Mesendoderm (in vitro differentiated cells): ENCODE measurements at places on chromosomes 11 and 22.

GRCh38 chr22:24153353-24153752, 27.9 kb upstream of the SUSD2 start:
- H3K4me1 ChIP-seq = peaks cover 8% of the 10 kb centered on the region
- no peaks in the 10 kb centered on the region for H3K27me3 ChIP-seq
- no peak overlapping the region for H3K4me3 ChIP-seq
- H3K36me3 ChIP-seq = no peaks in the 10 kb centered on the region
- DNase-seq = no peak

DNA sequence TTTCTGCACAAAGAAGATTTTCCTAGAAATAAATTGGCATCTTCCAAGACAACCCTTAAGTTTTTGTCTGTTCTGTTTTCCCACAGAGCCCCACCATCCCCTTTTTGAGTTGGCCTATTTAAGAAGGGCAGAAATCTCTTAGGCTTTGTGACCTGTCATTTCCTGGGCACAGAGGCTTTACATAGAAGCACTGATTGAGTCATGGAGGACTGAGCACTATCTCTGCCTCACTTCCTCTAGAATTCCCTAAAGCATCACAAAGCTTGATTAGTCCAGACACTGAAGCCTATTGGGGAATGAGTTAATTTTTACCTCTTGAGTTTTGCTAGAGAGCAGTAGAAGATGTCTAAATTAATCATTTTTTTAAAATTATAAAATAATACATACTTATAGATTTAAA, 25.4 kb downstream of the TRIM44 start:
- no peak overlapping the region for H3K4me3 ChIP-seq
- no peaks in the 10 kb centered on the region for H3K27me3 ChIP-seq
- peaks cover 2% of the 10 kb centered on the region for H3K4me1 ChIP-seq
- no peak overlapping the region for H3K27ac ChIP-seq
- H3K36me3 ChIP-seq = no peaks in the 10 kb centered on the region

DNA sequence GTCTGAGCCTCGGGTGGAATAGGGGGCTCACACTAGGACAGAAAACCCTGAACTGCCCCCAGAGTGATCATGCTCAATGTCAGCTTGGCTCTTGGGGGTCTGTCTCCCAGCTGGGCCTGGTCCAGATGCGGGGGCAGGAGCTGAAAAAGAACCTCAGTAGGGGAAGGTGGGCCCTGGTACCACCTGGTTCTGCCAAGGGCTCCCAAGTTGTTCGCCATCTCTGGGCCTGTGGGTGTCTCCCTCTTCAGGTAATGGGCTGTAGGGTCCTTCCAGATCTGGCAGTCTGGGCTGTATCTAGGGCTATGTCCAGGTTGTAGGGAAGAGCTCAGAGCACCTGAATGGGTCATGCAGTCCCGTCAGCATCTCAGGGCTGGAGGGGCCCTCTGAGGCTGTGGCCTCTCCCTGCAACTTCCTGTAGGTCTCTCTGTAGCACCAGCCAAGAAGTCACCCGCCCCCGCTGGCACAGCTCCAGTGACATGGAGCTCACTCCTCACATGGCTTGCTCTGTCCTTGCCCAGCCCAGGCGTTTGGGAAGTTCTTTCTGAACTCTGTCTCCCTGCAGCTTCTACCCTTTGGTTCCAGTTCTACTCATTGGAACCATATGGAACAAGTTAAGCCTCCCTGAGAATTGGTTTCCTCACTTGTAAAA, 33.0 kb upstream of the SOX10 start:
- no peak overlapping the region for H3K4me3 ChIP-seq
- H3K4me1 ChIP-seq = no peaks in the 10 kb centered on the region
- H3K27me3 ChIP-seq = no peaks in the 10 kb centered on the region
- no peaks in the 10 kb centered on the region for H3K36me3 ChIP-seq
- H3K27ac ChIP-seq = no peak overlapping the region

GRCh38 chr11:68541116-68541515, 80.6 kb downstream of the PPP6R3 start:
- no peak for DNase-seq
- H3K36me3 ChIP-seq = peaks cover 5% of the 10 kb centered on the region
- no peak overlapping the region for H3K27ac ChIP-seq
- no peaks in the 10 kb centered on the region for H3K27me3 ChIP-seq
- peaks cover 23% of the 10 kb centered on the region for H3K4me1 ChIP-seq

GRCh38 chr11:1763336-1763795, 361 bp downstream of the CTSD start:
- DNase-seq = no peak
- H3K4me3 ChIP-seq = peak overlapping the region; percentile 71
- H3K4me1 ChIP-seq = peaks cover 2% of the 10 kb centered on the region
- no peaks in the 10 kb centered on the region for H3K27me3 ChIP-seq

DNA sequence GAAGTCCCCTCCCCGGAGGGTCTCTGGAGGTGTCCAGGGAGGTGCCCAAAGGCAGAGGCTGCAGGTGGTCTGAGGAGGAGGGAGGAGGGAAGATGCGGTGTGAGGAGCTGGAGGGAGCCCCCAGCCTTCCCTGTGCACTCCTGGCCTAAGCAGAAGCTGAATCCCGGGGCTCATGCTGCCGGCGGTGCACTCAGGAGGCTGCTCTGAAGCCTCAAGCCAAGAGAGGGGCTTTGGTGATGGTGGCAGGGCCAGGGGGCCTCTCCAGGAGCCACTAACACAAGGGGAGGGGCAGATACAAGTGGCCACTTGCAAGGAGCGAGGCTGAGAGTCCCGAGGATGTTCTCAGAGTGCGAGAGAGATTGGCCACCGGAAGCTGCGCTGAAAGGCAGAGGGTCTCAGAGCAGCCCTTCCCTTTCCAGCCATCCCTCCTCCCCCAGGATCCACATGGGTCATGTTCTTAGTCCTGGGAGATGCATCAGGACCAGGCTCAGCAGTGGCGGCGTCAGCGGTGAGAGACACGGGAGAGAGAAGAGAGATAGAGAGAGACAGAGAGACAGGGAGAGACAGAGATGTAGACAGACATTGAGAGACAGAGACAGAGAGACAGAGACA, 774 bp upstream of the MRGPRG start:
- H3K27me3 ChIP-seq = no peaks in the 10 kb centered on the region
- H3K4me3 ChIP-seq = no peak overlapping the region
- H3K4me1 ChIP-seq = no peaks in the 10 kb centered on the region
- H3K36me3 ChIP-seq = no peaks in the 10 kb centered on the region

DNA sequence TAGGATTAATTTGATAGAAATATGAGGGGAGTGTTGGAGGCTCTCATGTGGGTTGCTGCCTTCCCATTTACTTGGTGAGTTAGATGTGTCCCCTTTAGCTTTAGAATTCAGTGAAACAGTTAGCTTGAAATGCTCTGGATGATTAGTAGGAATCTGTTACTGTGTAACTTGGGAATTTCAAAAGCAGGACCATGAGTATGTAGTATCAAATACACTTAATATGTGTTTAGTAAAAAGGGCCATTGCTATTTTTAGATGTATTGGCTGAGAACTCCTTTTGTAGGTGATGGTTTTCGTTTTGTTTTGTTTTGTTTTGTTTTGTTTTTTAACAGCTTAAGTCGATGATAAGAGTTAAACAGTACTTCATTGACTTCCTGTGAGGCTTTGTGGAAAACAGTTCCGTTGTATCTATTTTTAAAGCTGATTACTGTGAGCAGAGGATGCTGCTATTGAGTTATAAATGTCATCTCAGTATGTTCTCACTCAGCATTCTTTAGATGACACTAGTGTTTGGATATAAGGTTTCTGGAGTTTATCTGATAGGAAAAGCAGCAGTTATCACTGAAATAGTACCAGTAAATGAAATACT, 53.5 kb downstream of the MCAM start:
- no peak overlapping the region for H3K4me3 ChIP-seq
- no peaks in the 10 kb centered on the region for H3K4me1 ChIP-seq
- no peaks in the 10 kb centered on the region for H3K27me3 ChIP-seq
- H3K36me3 ChIP-seq = no peaks in the 10 kb centered on the region

DNA sequence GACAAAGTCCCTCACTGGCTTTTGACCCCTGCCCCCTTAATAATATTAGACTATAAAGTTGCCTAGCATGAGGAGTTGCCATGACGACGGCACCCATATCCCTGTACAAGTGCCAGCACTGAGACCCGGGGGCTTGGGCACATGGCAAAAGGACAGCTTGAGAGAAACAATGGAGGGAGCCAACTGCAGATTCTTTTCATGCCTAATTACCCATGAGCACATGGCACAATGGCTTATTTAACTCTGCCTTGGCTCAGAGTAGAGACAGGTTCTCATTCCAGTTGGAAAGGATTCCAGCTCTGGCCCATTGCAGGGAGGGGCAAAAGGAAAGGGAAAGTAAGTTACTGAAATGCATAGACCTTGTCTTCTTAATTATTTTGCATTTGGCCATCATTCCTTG, 261.2 kb upstream of the UBASH3B start:
- no peak overlapping the region for H3K27ac ChIP-seq
- H3K36me3 ChIP-seq = no peaks in the 10 kb centered on the region
- no peak overlapping the region for H3K4me3 ChIP-seq
- no peaks in the 10 kb centered on the region for H3K4me1 ChIP-seq
- DNase-seq = no peak

DNA sequence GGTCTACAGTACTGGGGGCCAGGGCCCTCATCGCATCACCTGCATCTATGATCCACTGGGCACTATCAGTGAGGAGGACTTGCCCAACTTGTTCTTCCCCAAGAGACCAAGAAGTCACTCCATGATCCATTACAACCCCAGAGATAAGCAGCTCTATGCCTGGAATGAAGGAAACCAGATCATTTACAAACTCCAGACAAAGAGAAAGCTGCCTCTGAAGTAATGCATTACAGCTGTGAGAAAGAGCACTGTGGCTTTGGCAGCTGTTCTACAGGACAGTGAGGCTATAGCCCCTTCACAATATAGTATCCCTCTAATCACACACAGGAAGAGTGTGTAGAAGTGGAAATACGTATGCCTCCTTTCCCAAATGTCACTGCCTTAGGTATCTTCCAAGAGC, 3.8 kb upstream of the PPFIBP2 start:
- no peak overlapping the region for H3K27ac ChIP-seq
- H3K4me1 ChIP-seq = no peaks in the 10 kb centered on the region
- no peak overlapping the region for H3K4me3 ChIP-seq
- no peaks in the 10 kb centered on the region for H3K36me3 ChIP-seq

- H3K36me3 ChIP-seq = no peaks in the 10 kb centered on the region
- no peaks in the 10 kb centered on the region for H3K27me3 ChIP-seq
- H3K4me1 ChIP-seq = peaks cover 2% of the 10 kb centered on the region
- no peak overlapping the region for H3K4me3 ChIP-seq
- H3K27ac ChIP-seq = no peak overlapping the region
- peak; percentile 16 for DNase-seq
These were observed 187.9 kb downstream of the ETS1 start for GRCh38 chr11:128399251-128400121.

DNA sequence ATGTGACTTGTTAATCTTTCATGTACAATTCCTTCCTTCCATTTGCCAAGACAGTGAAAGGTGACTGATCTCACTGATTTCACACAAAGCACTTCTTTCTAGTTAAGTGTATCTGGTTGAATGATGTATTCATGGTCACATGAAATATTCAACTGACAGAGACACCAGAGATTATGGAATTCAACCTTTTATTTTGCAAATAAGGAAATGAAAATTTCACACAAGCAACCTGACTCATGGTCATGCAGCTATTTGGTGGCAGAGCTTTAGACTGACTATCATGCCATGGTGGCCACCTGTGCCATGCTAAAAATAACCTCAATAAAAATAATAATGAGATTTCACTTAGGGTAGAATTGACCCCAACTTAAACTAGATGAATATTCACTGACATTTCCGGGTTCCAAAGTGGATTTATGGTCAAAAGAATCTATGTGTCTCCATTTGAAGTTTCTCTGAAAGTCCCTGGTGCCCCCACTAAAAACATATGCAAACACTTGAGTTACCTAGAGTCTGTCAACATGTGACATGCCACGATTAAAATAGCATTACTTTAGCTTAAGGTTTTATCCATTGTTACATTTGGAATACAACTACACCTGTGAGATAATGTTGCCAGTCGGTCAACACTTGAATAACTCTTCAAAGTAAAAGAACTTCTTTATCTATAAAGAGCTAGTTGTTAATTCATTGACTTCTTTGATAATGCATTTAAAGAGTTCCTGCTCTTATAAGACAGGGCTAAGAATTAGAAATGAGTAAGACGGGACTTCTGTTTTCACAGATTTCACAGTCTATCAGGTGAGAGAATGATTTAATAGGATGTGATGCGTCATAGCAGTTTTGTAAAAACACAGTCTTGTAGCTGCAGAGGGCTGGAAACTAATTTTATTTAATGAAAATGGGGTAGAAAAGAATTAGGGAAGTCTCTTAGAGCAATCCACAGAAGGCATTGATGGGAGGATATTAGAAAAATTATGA, 94.6 kb upstream of the OR9G4 start:
- H3K36me3 ChIP-seq = no peaks in the 10 kb centered on the region
- H3K4me3 ChIP-seq = no peak overlapping the region
- H3K4me1 ChIP-seq = no peaks in the 10 kb centered on the region
- H3K27me3 ChIP-seq = no peaks in the 10 kb centered on the region
- H3K27ac ChIP-seq = no peak overlapping the region
- no peak for DNase-seq

DNA sequence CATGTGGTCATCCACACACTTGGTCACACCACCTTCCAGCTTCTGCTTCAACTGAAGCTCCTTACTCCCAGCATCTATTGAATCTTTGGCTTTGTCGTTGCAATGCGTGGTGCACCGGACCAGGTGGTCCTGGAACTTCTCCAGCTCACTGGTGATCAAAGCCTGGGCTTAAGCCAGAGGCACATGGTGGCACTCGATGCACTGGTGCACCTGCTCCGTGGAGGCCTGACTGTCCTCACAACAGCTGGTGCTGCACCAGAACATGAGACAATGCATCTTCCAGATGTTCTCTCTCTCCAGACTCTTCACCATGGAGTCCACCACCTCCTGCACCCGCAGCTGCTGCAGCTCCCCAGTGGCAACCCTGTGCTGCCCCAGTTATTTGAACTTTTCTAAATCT, 56.0 kb downstream of the CELSR1 start:
- no peak overlapping the region for H3K27ac ChIP-seq
- H3K4me3 ChIP-seq = no peak overlapping the region
- no peak for DNase-seq
- peaks cover 2% of the 10 kb centered on the region for H3K4me1 ChIP-seq

DNA sequence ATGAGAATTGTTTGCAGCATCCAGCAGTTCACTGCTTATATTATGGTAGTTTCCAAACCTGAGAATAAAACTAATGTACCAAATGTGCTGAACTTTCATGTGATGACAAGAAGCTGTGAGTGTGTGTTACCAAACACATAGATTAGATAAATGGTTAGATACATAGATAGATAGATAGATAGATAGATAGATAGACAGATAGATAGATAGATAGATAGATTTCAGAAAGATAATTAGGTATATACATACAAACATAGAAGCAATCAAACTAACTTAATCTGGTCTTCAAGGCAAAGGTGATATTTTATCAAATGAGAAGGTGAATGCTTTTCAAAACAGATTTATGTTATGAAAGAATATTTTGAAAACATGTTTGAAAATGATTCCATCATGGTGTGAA, 147.3 kb upstream of the C11orf58 start:
- H3K27ac ChIP-seq = no peak overlapping the region
- H3K36me3 ChIP-seq = no peaks in the 10 kb centered on the region
- no peaks in the 10 kb centered on the region for H3K4me1 ChIP-seq
- H3K27me3 ChIP-seq = no peaks in the 10 kb centered on the region

- no peaks in the 10 kb centered on the region for H3K4me1 ChIP-seq
- no peaks in the 10 kb centered on the region for H3K36me3 ChIP-seq
- no peaks in the 10 kb centered on the region for H3K27me3 ChIP-seq
- no peak overlapping the region for H3K4me3 ChIP-seq
- DNase-seq = no peak
These were observed 977.6 kb downstream of the BRD1 start for GRCh38 chr22:48849963-48850657.

- no peaks in the 10 kb centered on the region for H3K27me3 ChIP-seq
- no peak for DNase-seq
- peaks cover 11% of the 10 kb centered on the region for H3K4me1 ChIP-seq
- H3K36me3 ChIP-seq = no peaks in the 10 kb centered on the region
These were observed 24.1 kb upstream of the KRTAP5-7 start for GRCh38 chr11:71502871-71503435.

GRCh38 chr22:19045094-19045493, 77.1 kb downstream of the DGCR2 start:
- no peak overlapping the region for H3K4me3 ChIP-seq
- H3K4me1 ChIP-seq = no peaks in the 10 kb centered on the region
